ENCODE measurements at places on chromosomes 2 and 18.

GRCh38 chr2:215364157-215365155, 52.6 kb downstream of the ATIC start:
- DNase-seq, result no peak

GRCh38 chr2:180017784-180018183, 10.7 kb upstream of the CWC22 start:
- no peak for DNase-seq

- no peak for DNase-seq
These were observed 30.0 kb upstream of the PTPRM start for GRCh38 chr18:7537145-7537544.

GRCh38 chr18:49907346-49907929, 94.1 kb upstream of the ACAA2 start:
- no peak for DNase-seq

DNA sequence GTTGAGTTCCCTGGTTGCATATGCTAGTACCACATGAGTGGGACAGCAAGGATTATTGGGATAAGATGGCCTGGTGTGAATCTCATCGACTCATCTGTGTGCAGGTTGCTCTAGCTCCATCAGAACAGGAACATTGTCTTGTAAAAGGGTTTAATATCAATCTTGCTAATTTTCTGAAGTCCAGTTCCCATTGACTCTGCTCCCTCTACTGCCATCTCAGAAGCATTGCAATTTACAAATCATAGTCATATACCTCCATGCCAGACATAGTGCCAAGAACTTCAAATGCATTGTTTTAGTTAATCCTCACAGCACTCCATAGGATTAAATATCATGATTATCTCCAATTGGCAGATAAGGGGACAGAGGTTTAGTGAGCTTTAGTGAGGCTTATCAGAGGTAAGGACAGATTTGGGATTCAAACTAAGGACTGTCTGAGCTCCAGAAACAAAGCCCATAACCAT, 4.8 kb upstream of the STAT4 start:
- DNase-seq, result no peak

GRCh38 chr18:48137374-48138081, 207.1 kb upstream of the SMAD2 start:
- DNase-seq, result no peak

GRCh38 chr2:144660518-144661316, 140.8 kb upstream of the ZEB2 start:
- no peak for DNase-seq

DNA sequence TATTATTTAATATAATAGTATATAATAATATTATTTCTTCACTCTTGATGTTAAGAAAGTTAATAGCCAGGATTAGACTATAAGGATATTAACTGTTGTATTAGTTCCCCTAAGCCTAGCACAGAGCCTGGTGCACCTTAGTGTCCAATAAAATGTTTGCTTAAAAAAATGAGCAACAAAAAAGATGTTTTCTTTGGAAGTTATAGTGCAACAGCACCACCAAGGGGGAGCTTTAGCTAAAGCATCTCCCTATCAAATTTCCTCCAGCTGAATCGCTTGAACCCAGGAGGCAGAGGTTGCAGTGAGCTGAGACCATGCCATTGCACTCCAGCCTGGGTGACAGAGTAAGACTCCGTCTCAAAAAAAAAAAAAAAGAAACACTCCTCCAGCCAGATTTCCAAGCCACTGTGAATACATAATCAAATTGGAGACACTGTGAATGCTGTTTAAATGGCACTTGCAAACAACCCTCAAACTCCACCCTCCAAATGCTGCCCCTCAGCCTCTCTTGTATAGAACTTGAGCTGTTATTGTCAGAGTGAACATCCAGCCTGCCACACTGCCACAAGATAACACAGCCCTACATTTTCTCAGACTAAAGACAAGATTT, 221.9 kb downstream of the DYM start:
- DNase-seq, result no peak

DNA sequence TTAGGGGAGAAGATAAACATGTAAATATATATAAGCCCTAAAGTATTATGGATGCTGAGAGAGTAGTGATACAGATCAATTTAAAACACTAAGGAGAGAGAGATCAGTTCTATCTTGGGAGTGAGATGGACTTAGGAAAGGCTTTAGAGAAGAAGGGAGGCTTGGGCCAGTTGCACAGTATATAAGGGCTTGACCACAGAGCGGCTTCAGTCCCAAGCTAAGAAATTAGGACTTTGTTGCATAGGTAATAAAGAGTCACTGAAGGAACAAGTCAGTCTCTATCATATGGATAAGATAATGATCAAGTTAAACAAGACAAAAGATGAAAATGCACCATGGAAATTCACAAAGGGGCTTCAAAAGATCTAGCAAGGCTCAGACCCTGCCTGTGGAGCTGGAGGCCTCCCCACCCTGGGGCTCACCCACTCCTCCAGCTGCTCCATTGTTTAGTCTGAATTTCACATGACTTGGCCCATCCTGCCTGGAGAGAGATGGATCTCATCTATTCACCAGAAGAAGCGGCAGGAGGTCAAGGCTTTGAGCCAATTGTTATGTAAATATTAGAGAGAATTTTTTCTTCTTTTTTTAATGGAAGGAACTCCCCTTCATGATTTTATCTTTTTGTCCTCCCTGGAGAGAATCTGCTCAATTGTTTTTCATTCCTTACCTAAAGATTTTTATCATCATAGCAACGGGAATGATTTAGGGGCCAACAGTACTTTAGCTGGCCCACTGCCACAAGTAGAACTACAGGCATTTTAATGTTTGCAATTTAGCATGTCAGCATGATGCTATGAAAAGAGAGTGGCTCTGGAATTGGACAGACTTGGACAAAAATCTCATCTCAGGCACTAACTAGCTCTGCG, 44.0 kb downstream of the GYPC start:
- DNase-seq, result no peak

DNA sequence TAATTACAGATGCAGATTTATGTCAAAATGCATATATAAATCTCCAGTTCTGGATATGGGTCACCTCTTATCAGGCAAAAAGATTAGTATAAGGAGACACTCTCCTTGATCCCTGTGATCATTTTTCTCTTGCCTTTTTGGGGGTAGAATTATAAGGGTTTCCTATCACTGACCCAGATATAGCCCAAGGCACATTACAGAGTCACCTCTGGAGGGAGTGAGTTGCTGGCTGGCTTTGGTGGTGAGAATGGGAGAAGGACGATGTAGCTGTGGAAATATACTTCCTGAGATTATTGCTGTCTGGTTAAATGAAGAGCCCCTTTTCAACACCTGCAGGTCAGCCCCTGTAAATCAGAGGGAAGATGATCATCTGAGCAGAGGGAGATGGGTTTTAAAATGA, 418.7 kb downstream of the MTX2 start:
- DNase-seq, result no peak

DNA sequence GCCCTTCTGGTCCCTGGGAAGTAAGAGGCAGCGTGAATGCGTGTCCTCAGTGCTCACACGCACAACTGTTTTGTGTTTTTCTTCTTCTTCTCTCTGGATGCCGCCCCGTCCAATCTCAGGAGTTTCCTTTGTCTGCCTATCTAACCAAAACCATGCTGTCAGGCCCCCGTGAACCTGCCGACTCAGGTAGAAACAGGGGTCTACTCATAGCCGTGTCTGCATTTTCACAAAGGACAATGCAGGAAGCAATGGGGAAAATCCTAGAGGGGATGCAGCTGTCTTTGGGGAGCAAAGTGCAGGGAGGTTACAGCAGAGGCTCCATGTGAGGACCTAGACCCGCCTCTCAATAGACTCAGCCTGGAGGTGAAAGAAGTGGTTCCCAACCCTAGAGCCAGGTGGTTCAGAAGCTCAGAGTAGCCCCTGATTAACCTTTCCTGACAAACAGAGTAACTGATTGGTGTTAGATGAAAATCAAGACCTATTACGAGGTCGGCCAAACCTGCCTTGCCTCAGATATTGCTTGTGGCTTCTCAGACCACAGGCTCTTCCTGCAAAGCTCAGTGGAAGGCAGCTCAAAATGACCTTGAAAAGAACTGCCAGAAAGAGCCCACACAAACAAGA, 49.3 kb downstream of the CD226 start:
- no peak for DNase-seq

GRCh38 chr2:39816845-39817244, 37.8 kb upstream of the THUMPD2 start:
- no peak for DNase-seq

GRCh38 chr18:58721566-58722239, 50.4 kb downstream of the MALT1 start:
- no peak for DNase-seq

- no peak for DNase-seq
These were observed 85.9 kb downstream of the CERKL start for GRCh38 chr2:181570833-181571661.

DNA sequence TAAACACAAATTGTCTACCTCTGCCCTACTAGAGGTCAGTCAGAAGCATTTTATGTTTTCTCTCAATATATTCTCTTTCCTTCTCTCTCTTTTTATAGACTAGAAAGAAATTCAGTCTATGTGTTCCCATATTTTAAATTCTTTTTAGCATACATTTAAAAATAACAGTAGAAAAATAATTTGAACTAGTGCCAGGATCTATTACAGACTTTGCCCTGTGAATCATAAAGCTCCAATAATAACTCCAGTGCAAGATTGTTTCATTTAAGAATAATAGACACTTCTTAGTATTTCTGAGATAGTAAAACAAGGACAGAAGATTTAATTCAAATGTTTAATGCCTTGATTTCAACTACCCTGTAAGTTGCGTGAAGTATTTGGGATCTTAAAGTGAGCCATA, 60.1 kb downstream of the ITGB6 start:
- no peak for DNase-seq

- no peak for DNase-seq
These were observed 305.9 kb downstream of the HRH4 start for GRCh38 chr18:24766376-24766775.

- no peak for DNase-seq
These were observed 54.5 kb downstream of the ACSL3 start for GRCh38 chr2:222915092-222915957.

GRCh38 chr18:7497081-7497480, 70.0 kb upstream of the PTPRM start:
- no peak for DNase-seq

DNA sequence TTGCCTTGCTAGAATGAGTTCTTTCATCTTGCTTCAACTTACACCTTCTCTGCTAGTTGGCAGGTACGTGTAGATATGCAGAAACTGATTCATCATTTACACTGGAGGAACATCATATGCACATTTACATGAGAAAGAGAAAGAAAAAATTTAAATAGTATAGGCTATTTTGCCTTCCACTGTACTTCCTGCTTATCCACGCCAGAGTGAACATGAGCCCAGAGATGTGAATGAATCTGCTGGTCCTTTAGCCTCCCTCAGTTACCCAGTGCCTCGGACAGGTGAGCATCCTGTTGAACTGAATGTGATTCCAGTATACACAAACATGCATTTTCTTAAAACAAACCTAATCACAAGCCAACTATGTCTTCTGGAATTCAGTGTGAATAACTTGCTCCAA, 83.6 kb downstream of the SESTD1 start:
- no peak for DNase-seq

DNA sequence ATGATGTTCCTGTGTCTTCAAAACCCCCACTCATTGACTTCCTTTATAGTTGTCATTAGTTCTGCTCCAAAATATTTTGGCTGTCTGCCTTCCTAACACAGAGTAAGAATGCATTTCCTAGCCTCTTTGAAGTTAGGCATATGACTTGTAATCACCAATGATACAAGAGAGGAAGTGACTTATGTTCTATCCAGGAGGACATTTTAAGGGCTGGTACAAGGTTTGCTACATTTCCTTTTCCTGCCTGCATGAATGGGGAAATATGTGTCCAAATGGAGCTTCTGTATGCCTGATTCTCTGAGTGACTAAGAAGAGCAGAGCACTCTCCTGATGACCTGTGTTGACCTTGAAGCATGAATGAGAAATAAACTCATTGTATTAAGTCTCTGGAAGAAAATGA, 115.1 kb downstream of the PLCL1 start:
- DNase-seq, result no peak

GRCh38 chr2:102065675-102066252, 74.0 kb downstream of the IL1R2 start:
- DNase-seq, result no peak

- DNase-seq, result no peak
These were observed 381.2 kb downstream of the MBD2 start for GRCh38 chr18:53843113-53843760.

- DNase-seq, result no peak
These were observed 33.0 kb downstream of the CMPK2 start for GRCh38 chr2:6832596-6833299.

DNA sequence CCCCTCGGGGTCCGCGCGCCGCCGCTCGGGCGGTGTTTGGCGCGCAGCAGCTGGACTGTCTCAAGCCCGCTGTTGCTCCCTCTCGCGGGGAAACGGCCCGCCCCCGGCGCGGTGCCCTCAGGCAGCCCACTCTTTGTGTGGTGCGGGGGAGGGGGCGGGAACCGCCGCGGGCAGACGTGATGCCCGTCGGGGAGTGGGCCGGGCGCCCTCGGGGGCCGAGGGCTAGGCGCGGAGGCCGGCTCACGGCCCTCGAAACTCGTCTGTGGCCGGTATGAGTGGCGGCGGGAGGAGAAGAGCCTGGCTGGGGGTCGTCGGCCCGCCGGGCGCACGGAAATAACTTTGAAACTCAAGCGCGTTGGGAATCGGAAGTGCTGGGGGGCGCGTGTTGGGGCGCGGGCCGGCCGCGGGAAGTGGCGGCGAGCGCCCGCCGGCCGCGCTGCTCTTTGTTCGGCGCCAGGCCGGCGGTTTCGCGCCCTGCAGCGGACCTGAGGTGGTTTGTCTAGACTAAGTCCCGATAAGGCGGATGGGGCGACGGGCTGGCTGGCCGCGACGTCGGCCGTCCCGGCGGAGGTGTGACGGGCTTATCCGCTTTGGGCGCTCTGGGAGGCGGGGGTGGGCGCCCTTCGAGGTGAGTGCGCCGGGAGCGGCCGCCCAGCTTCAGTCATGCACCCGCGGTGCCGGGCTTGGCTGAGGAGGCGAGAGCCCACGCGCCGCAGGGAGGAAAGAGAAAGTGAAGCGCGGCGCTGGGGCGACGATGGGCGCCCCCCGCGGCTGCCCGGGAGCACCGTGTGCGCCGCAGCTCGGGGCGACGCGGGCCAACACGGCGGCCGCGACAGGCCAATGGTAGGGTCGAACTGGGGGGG, 679 bp downstream of the PTMA start:
- DNase-seq, result no peak

Measured in stimulated activated CD4-positive, alpha-beta T cell treated with anti-CD3 and anti-CD28 coated beads, Interleukin-15, amount 100 ng/mL, for 48 hours (primary cell).